Stimulated activated CD4-positive, alpha-beta T cell treated with anti-CD3 and anti-CD28 coated beads, Interleukin-15, amount 100 ng/mL, for 1 hour (primary cell): ENCODE measurements at places on chromosomes 5 and 9.

- no peak for DNase-seq
These were observed 222.5 kb upstream of the TAS2R1 start for GRCh38 chr5:9852671-9853070.

GRCh38 chr9:134734270-134734669 is 92.7 kb downstream of the COL5A1 start:
- no peak for DNase-seq

DNA sequence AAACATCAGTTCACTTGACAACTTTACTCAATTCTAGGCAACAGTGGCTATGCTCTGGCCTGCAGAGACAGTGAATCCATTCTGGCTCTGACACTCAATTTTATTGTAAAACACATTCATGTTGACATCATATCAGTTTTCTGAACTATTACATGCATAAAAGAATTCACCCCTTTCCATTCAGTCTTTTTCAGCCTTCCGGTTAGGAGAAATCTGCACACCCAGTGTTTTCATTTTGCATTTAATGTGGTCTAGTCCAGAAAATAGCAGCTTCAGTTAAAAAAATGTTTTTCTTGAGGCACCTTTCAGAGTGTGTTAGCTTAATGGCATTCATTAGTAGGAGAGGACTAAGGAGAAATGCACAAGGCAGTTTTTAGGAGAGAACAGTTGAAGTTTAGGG is 95.1 kb downstream of the PBX3 start:
- DNase-seq, result no peak

- DNase-seq, result no peak
These were observed 57.2 kb upstream of the RIC1 start for GRCh38 chr9:5571629-5572232.

DNA sequence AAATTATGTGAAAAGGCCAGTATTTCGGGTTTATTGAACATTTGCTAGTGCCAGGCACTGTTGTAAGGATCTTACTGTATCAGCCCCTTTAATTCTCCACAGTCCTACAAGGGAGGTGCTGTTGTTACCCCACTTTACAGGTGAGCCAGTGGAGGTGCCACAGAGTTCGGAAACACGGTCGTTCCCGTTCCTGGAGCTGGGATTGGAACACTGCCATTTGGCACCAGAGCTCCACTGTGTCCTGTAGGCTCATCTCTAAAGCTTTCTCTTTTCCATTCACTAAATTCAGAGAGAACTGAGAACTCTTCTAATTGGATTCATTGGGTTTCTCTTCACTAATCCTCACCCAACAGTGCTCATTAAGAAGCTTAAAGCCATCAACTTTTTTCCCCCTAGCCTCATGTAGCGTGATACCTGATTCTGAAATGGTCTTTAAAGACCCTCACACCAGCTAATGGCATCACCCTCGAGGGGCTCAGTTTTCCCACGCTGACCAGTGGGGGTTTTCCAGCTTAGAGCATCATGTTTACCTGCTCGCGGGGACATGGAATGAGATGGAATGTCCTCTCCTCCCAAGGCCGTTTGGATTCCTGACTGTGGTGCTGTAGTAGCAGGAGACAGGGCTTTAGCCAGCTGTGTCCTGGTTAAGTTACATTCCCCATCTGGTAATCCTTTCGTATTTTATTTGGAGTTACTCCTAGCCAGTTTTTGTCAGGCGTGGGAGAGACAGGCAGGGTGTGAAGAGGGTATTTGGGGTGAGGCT is 5.8 kb downstream of the ERGIC1 start:
- DNase-seq, result no peak

GRCh38 chr9:76561900-76562299 is 102.9 kb downstream of the GCNT1 start:
- no peak for DNase-seq

DNA sequence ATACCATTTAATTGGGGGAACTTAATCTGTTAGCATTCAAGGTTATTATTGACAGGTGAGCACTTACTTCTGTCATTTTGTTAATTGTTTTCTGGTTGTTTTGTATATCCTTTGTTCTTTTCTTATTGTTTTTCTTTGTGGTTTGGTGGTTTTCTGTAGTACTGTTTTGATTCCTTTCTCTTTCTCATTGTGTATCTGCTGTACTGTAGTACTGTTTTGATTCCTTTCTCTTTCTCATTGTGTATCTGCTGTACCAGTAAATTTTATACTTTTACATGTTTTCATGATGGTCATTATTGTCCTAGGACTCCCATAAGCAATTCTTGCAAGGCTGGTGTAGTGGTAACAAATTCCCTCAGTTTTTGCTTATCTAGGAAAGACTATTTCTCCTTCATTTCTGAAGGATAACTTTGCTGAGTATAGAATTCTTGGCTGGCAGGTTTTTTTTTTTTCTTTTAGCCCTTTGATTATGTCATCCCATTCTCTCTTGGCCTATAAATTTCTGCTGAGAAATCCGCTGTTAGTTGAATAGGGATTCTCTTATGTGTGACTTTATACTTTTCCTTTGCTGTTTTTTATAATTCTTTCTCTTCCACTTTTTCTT is 24.1 kb upstream of the CACNA1B start:
- no peak for DNase-seq

DNA sequence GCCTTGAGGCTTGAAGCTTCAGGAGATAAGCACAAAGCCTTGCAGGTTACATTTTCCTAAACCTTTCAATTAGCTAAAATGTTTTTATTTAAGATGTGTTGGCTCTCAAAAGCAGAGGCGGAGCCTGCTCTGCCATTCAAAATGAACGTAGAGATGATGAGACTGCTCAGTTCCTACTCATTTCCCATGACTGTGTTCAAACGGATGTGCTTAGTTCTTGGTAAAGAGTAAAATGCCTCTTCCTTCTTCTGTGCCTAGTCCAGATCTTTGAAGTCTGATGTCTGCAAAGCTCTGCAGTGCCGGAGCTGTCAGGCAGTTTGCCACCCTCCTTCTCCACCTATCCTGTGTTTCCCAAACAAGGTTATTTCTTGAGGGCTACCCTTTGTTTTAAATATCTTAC is 46.3 kb upstream of the ADAMTSL1 start:
- DNase-seq, result no peak

DNA sequence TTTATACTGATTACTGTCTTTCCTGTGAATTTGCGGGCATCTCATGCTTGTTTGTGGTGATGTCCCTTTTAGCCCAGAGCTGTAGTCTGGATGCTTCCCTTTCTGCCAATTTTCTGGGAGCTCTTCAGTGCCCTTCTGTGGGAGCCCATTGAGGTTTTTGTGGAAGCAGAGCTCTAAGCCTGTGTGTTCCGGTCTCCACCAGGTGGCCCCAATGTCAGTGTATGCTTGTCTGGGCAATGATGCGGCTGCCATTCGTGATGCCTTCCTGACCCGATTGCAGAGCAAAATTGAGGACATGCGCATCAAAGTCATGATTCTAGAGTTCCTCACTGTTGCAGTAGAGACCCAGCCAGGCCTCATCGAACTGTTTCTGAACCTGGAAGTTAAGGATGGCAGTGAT is 35.1 kb downstream of the SH3GLB2 start:
- DNase-seq, result no peak

DNA sequence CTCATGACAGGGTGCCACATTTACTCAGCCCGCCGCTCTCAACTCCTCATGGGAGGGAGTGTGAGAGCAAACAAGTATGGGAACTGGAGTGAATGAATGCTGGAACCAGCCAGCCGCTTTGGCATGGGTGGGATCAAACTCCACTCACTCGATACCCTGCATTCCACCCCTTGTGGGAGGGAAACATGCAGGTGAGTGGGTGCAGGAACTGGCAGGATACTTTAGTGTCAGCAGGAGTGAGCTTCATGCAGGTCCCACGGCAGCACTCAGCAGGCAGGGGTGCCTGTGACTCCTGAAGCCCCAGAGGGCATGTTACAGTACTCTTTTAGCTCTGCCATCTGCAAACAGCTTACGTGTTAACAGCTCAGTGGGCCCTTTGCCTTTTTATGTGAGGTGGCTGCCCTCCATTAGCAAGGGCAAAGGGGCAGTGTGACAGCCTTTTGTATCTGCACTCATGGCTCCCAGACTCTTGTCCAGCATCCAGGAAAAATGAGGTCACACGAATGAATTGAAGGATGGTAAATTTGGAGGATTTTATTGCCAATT is 433.2 kb upstream of the NMUR2 start:
- DNase-seq, result no peak
